Esophagus muscularis mucosa (tissue), 4 donors: ENCODE measurements at places on chromosomes 4 and X.

- no peak for DNase-seq
Observed at GRCh38 chr4:148170408-148171365, 271.5 kb downstream of the NR3C2 start.

GRCh38 chr4:88244816-88245579 is 39.4 kb downstream of the PPM1K start:
- no peak for DNase-seq

GRCh38 chrX:47296766-47297365 is 64.1 kb downstream of the USP11 start:
- DNase-seq: no peak

DNA sequence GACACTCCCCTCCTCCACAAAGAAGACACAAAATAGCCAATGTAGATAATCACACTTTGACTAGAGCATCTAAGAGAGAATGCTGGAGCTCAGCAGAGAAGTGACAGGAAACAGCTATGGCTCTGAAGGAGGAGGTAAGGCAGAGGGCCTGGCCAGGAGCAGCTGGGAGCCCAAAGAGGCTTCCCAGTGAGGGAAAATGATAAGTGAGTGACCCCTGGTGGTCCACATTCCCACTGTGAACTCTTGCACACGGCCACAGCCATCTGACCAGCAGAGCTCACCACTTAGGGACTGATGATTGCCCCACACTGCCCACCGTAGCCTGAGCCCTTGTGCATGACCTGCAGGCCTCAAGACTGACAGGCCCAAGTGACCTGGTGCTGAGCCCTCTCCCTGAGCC is 162.7 kb upstream of the GALNTL6 start:
- DNase-seq: no peak
